ENCODE measurements at places on chromosomes 11 and 22.

GRCh38 chr11:330307-330693, 9.6 kb upstream of the IFITM3 start:
- no peak for DNase-seq

GRCh38 chr11:12174477-12175143, 64.2 kb downstream of the MICAL2 start:
- DNase-seq, result peak; percentile 79

- DNase-seq, result peak; percentile 57
These were observed 158.7 kb upstream of the SYT13 start for GRCh38 chr11:45444796-45445195.

- DNase-seq, result no peak
These were observed 729.7 kb downstream of the BRD1 start for GRCh38 chr22:49097966-49098365.

DNA sequence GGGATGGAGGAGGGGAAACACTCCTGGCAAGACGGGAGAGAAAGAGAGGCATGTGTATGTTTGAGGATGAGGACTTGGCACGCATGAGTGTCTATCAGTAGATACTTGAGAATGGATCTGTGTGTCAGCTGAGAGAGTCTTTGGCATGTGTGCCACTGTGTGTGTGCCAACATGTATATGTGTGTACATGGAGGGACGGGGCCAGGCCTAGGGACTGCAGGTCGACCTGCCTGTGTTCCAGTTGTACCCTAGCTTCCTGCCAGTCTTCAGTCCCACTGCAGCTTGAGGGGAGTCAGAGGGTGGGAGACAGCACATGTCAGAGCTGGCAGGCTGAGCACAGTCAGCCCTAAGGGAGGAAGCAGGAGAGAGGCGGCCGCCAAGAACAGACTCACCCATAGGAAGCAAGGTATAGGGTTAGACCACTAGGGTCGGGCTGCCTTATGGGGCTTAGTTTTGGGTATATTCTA, 5.6 kb downstream of the CLCF1 start:
- DNase-seq, result no peak

GRCh38 chr22:45472426-45472825, 30.3 kb upstream of the FBLN1 start:
- DNase-seq, result peak; percentile 4

GRCh38 chr11:72030472-72031045, 31.9 kb downstream of the IL18BP start:
- DNase-seq, result no peak

- DNase-seq, result peak; percentile 41
These were observed 13.3 kb downstream of the OR52B2 start for GRCh38 chr11:6156628-6157359.

DNA sequence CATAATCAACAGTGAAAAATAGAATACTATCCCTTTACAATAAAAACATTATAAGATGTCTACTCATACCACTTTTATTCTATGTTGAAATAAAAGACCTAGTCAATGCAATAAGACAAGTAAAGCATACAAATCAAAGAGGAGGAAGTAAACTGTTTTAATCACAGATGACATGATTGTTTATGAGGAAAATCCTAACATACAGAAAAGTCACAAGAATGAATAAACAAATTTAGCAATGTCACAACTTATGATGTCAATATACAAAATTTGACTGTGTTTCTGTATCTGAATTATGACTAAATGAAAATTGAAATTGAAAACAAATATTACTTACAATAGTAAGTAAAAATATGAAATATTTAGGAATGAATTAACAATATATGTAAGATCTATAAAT, 221.9 kb upstream of the GRIA4 start:
- DNase-seq, result peak; percentile 55

DNA sequence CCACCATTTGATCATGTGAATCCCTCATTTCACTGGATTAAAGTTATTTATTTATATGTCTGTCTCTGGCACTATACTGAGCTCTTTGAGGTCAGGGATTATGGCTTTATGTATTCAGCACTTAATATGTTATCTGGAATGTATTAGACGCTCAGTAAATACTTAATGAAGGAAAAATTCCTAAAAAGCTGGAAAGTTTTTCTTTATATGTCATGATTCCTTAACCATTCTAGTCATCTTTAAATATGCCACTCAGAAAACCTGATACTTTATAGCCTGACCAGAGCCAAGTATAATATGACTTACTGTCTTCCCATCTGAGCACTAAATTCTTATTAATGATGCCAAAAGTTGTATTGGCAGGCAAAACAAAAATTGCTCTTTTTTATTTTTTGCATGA, 27.1 kb downstream of the RNF169 start:
- DNase-seq, result no peak

DNA sequence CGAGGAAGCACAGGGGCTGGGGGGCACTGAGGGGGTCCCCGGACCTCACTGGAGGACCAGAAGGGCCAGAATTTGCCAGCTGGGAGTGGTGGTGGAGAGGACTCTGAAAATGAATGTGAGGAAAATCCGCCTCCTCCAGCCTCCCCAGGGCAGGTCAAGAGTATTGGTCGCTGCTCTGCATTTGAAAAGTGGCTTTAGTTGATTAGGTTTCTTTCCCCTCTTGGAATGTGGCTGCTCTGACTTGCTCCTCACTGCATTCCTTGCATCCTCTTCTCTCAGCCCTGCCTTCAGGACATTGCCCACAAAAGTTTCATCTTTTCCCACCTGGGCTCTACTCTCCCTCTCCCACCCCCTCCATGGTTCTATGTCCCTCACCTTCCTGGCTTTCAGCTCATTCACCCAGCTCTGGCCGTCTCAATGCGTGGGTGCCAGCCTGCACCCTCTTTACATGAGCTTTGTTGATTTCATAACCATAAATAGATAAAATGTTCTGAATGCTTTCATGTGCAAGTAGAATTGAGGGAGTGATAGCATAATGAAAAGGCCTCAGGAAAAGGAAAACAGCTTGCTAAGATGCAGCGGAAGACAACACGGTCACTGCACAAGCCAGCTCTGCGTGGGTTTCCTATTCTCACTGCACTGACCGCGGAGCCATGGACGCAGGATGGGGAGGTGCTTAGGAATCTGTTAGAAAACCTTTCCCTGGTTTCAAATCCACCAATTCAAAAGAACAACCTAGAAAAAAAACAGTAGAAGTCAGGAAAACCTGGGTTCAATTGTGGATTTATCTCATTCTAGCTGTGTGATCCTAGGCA, 6.5 kb upstream of the NPAS4 start:
- DNase-seq, result no peak

- no peak for DNase-seq
These were observed 3.0 kb downstream of the TOLLIP start for GRCh38 chr11:1306186-1307162.
